SW 1271 (cell line): ENCODE measurements at places on chromosomes 4 and X.

- DNase-seq, result no peak
These were observed 290.5 kb downstream of the RAB28 start for GRCh38 chr4:13193662-13194061.

GRCh38 chrX:10199212-10199611, 42.4 kb downstream of the CLCN4 start:
- no peak for DNase-seq

DNA sequence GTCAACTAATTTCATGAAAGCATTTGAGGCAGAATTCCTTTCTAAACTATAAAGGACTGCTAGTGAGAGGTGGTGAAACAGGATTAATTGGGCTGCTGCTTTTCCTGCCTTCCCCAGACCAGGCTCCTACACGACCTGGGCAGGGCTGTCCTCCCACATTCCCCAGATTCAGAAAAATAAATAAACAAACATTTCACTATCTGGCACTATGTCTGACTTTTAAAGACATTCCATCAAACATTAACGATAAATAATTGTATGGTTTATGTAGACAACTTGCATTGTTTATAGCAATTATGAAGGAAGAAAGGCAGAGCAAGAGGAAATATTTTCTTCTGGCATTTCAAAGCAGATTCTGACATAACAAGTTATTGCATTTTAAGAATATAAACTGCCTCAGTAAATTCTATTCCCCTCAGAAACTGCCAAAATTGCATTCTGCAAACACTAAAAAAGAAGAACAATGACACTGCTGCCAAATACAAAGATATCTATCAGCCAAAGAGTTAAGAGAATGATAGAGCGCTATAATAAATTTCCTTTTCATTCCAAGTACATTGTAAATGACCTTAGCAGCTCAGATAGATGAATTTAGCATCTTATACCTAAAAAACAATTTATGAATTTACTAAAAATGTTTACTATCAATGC, 214.7 kb upstream of the INTU start:
- no peak for DNase-seq

DNA sequence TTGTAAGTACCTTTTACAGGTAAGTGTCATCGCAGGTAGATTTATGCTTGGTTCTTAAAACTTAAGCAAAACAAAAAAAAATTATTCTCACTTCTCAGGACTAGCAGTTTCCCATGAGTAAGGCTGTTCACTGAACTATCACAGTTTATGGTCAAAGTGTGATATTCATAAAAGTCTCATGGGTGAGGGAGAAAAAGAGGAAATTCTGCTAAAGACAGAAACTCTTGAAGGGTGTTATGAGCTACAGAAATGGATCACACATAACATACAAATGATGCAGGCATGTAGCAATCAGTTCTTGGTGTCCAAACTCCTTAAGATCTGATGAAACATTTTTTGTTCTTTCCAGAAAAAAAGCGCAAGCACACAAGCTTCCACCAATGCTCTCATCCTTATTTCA, 8.5 kb downstream of the RAB9A start:
- no peak for DNase-seq

DNA sequence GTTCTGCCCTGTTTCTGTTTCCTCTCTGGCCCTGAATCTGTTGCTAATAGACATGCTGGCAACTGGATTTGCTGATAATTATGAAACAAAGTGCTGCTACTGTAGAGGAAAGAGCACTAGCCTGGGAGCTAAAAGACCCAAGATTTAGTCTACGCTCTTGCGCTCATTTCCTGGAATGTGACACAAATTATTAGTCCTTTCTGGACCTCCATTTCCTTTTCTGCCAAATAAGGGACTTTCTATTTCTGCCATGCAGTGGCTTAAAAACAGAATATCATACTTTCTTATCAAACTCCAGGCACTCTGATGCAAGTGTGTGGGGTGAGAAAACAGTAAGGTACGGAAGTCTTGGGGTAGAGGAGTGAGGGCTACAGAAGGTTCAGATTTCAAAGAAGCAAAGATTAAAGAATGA, 48.3 kb upstream of the GPR174 start:
- no peak for DNase-seq

- no peak for DNase-seq
These were observed 18.5 kb upstream of the ZNF280C start for GRCh38 chrX:130287071-130287770.

DNA sequence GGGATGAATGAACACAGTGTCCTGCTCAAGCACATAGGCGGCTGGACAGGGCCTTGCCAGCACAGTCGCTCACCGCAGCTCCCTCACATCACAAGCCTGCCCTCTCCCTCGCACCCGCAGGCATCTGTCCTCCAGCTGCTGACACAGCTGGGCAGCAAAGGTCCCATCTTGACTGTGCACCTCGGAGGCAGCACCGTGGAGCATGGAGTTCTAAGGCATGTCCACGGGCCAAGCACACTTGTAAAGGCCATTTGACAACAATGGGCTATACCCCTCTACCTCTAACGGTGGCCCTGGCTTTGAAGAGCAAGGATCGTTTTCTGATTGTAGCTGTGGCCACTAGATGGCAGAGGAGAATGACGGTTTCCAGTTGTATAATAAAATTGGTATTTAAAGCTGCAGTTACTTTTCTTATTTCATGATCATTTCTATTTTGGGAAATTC, 53.8 kb downstream of the APLN start:
- peak; percentile 1 for DNase-seq
